ENCODE measurements at places on chromosomes 5 and 9.

DNA sequence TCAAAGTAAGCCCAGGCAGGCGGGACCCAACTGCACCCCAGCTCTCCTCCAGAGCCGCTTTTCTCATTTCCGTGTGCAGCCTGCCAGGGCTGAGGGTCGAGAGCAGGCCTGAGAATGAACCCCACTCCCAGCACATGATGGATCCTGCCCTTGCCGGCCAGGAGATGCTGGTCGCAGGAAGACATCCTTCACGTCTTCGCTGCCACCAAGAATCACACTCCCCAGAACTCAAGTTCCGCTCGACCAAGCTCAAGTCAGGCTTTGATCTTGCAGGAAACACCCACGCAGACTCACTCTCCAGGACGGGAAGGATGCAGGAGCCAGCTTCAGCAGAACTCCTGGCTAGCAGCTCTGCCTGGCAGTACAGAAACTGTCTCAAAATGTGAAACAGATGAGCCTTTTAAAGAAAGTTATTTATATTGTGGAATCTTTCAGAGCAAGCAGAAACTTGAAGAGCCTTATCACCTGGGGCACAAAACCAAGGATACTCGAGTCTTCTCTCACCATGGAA is 102.4 kb downstream of the ROR2 start:
- no peak for DNase-seq

DNA sequence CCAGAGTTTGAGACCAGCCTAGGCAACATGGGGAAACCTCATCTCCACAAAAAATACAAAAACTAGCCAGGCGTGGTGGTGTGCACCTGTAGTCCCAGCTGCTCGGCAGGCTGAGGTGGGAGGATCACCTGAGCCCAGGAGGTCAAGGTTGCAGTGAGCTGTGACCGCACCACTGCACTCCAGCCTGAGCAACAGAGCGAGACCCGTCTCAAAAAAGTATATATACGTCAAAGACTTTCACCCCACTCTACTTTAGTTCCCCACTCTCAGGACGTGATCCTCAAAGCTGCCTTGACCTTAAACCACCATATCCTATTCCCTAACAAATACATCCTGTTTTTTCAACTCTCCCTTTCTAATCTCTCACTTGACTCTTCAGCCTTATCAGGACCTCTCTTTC is 41.0 kb downstream of the PCDHGC5 start:
- DNase-seq: no peak

DNA sequence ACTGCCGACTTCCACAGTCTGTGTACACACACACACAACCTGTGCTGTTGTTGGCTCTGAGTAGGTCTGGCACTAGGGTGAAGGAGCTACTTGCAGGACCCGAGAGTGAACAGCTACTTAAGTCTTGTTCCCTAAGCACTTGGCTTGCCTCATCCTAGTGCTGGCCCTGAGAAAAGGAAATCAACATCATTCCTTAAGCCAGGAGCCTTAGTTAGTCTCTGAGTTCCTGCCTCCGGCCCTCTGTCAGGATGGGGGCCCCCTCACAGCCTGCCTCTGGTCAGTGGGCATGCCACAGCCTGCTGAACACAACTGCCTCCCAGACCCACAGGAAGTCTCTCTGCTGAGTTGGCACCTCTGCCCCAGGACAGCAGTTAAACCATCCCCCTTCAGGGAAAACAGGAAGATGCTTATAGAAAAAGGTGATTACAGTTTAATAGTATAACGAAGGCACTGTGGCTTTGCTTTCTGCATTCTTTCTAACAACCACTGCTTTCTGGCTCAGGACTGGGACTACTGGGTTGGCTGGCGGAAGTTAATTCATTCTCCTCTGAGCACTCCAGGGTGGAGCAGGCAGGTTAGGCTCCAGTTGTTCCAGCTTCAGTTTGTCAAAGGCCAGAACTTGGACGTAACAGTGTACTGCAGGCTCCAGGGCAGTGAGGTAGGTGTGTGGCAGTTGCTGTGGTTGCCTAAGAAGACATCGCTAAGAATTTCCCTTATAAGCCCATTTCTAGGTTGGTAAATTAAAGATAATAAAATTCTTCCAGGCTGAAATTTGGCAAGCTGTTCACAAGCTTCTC is 2.8 kb downstream of the MAMDC2 start:
- no peak for DNase-seq

- DNase-seq: no peak
Measured at GRCh38 chr9:35687972-35688557, 1.7 kb downstream of the TPM2 start.

DNA sequence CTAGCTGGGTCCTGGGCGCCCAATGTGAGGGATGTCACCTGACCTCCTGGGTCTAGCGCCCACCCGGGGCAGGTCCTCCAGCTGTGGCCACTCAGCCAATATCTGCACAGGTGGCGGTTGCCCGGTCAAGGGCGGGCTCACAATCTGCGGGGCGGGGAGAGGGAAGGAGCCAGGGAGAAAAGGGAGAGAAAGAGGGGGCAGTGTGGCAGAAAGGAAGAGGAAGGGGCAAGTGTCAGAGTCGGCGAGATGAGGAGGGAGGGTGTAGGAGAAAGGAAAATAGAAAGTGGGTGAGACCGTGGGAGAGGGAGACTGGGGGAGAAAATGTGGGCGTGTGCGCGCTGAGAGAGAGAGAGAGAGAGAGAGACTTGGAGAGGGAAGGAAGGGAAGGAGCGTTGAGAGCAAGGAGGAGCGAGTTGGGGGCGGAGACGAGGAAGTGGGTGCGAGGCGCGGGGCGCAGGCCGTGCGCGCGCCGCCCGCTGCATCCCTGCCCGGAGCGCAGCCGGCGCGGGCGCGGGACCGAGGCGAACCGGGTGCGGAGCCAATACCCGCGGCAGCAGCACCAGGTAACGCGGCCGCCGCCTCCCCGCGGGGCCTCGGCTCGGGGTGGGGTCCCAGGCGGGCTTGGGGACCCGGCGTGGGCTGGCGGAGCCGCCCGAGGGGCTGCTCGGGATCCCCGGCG is at the start of gene HRH2:
HRH2 (plus strand) TSS at position 479 of the 679 bp plus-strand sequence. CDS start 25,163 bp downstream, outside the sequence.
- DNase-seq: no peak

- DNase-seq: no peak
Measured at GRCh38 chr5:81268521-81269196, 32.7 kb upstream of the ZCCHC9 start.

- DNase-seq: no peak
Measured at GRCh38 chr5:168858371-168858770, 279.2 kb upstream of the PANK3 start.

DNA sequence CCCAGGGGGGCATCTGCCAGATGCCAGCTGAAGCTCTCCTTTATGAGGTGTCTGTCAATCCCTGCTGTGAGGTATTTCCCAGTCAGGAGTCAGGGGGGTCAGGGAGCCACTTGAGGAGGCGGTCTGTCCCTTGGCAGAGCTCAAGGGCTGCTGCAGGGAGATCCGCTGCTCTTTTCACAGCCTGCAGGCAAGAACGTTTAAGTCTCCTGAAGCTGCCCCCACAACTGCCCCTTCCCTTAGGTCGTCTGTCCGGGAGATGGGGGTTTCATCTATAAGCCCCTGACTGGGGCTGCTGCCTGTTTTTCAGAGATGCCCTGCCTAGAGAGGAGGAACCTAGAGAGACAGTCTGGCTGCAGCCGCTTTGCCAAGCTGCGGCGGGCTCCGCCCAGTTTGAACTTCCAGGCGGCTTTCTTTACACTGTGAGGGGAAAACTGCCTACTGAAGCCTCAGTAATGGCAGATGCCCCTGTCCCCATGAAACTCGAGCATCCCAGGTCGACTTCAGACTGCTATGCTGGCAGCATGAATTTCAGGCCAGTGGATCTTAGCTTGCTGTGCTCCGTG is 148.3 kb downstream of the RPS23 start:
- DNase-seq: no peak

DNA sequence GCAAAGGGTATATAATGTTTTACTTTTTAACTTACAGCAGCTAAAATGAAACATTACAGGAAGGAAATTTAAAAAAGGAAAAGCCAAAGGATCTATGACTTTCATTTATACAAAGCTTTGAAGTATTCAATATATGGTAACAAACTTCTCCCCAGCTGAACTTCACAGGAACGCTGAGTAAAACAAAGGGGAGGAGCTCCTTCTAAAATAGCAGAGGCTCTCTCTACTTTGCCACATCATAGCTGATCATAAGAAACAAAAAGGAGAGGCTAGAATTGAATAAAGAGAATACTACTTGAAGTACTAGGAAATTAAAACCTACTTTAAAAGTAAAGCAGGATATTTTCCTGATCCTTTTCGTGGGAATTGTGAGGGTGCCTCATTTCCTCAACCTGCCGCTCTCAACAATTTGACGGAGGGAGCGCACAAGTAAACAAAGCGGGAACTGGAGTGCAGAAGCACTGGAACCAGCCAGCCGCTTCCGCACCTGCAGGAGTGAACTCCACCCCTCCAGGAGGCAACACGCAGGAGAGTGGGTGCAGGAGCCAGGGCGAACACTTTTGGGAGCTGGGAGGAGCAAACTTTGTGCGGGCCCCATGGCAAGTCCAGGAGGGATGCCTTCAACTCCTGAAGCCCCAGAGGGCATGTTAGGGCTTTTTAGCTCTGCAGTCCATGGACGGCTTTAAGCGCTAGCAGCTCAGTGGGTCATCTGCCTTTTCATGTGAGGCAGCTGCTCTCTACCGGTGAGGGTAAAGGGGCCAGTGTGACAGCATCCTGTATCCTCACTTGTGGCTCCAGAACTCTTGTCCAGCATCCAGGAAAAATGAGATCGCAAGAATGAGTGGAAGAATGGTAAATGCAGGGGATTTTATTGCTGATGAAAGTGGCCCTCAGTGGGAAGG is 757.4 kb downstream of the PTPRD start:
- DNase-seq: no peak

DNA sequence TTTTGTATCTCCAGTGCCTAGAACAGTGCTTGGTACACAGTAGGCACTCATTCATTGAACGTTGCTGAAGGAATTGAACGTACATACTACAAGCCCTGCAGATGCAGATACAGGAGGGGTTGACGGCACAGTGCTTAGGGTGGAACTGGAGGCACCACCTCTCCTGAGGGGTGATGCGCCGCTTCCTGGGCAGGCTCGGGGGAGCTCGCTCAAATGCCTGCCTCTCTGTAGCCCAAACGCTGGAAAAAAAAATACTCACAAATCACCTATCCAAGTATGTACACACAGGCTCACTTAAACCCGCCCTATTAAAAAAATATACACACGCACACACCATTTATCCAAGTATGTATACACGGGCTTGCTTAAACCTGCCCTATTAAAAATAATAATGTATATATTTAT is 536 bp upstream of the COMMD10 start:
- DNase-seq: no peak

GRCh38 chr9:128733256-128733655 is 9.3 kb upstream of the ZDHHC12 start:
- no peak for DNase-seq

- no peak for DNase-seq
Measured at GRCh38 chr5:18745042-18745987, 1111.1 kb downstream of the TAF11L14 start.

DNA sequence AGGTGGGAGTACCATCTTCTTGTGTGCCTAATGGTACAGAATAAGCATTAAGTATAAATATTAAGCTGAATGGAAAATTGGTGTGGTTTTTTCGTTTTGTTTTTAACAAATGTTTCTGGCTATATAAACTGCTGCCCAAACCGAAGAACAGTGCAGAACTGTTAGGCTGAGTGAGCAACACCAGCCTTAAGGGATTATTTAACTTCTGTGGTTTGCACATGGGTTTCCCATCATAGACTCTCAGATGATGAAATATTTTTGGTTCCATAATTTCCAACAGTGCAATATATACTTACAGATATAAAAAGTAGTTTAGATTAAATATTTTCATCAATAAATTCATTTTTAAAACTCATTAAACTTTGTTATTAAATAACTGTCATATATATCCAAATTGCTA is 16.4 kb downstream of the C5orf63 start:
- DNase-seq: no peak

GRCh38 chr5:154162539-154163151 is 27.9 kb upstream of the GALNT10 start:
- no peak for DNase-seq

GRCh38 chr9:135254176-135255032 is 166.9 kb downstream of the OLFM1 start:
- no peak for DNase-seq

DNA sequence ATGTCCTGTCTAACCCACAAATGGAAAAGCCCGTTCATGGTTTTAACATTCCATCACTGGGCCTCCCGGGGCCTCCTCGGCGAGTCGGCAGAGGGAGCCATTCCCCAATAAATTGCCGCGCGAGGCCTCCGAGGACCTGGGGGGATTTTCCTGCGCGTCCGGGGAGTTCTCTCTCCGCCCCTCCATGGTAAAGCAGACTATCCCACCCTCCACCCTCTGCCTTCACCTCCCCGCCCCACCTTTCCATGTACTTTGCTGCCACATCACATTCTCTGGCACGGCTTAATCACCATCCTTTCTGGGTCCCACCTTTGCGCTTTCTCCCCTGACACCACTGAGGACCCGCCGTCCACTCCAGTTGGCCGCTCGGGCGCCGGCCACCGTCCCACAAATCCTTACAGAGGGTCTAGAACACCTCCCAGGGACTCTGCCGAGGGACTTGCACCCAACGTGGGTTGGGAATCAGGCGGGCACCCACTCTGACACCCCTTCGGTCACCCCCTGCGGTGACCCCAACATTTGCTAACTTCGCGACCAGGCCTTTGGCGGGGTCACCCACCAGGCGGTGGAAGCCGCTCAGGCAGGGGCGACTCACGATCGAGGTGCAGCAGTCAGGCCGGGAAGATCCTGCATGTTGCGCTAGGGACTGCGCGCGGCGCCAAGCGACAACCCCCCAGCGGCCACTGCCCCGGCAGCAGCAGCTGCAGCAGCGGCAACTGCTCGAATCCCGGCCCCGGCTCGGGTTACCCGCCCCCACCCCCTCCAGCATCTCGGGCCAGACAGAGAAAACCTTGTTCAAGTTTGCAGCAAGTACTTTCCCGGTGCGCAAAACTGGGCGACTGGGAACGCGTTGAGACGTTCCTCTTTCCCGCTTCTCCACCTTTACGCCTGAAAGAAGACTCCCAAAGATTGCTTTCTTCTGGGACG is at the start of gene MEGF10:
MEGF10 (plus strand) TSS at position 778 of the 927 bp plus-strand sequence. CDS start 40,513 bp downstream, outside the sequence.
- no peak for DNase-seq

DNA sequence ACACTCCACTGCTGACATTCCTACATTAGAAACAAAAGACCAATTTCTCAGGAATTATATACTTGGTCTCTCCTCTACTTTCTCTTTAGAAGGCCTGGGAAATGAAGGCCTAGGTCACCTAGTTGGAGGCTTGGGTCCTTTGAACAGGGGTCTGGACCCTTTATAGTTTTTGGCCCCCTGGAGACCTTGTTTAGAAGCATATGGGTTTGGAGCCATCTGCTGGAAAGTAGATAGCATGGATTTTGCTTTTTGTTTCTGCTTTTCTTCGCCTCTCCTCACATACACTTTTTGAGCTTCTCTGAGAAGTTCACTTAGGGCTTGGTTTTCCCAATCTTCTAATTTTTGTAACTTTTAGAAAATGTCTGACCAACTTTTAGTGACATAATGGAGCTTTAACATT is 67.1 kb upstream of the CDK20 start:
- no peak for DNase-seq
